ENCODE measurements at places on chromosomes 12 and 14. TPM values are rescaled to one million over a fixed set of nuclear protein-coding genes. Genes with fewer than 3 reads are reported as not detected.

The NELL2 gene
- 12.2 TPM for polyA plus RNA-seq

DNA sequence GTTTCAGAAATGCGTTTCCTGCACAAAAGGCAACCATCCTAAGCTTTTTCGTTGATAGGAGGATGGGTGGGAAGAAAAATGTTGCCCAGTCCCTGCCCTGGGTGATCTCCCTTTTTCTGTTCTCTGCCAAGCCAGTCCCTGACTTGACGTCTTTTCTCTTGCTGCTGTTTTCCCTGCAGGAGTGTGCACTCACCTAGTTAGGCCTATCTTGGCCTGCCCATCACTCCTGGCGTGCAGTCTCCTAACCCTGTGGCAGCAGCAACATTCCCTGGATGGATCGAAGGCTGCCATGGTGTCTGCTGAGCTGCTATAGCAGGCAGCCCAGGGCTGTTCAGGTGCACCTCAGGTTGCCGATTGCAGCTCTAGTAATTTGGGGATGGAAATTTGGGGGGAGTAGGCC, 1.2 kb downstream of the UNC119B start:
- DNase-seq: no peak

DNA sequence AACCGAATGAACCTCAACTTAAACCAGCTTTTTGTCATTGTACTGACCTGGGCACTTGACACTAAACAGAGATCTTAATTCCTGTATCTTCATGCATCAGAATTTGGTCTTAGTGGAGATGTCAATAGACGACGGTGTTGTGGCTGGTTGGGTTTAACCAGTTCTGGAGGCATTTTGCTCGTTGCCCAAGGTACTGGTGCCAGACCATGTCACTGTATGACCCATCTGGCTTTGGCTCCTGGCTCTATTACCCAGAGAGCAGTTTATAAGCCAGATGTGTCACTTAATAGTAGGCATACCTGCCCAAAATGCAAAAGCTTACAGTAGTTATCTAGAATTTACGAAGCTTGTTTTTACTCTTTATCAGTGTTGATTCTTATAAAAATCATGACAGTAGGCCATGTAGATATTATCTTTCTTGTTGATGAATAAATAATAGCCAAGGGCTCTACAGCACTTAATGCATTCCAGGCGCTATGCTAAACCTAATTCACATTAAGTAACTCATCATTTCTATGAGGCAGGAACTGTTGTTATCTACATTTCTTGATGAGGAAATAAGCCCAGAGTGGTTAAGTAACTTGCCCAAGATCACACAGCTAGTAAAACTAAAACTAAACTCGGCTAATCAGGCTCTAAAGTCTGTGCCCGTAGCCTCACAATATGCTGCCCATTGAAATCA, 179.7 kb upstream of the HIF1A start:
- DNase-seq: no peak

DNA sequence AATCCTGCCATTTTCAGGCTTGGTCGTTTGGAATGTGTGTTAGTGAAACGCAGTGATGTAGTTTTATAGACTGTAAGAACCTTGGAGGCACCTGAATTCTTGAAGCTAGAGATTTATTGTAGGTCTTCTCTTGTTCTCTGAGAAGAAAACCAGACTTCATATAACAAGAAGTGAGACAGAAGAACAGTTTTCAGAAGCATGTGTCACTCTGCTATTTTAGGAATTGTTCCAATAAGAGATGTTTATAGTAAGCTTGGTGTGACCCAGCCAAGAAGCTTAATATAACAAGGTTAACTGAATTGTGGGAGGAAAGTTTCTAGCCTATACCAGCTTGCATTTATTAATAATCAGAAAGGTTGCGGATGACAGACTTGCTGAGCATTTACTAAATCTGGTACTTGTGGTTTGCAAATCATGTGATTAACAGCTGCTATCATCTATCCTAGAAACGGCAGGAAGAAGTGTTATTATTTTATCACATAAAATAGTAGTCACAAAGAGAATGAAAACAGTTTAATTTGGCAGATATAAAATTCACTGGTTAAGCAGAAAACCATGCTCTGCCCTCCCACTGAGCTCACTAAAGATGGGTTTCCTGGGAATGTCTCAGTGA, 49.2 kb upstream of the BCAT1 start:
- DNase-seq: no peak

DNA sequence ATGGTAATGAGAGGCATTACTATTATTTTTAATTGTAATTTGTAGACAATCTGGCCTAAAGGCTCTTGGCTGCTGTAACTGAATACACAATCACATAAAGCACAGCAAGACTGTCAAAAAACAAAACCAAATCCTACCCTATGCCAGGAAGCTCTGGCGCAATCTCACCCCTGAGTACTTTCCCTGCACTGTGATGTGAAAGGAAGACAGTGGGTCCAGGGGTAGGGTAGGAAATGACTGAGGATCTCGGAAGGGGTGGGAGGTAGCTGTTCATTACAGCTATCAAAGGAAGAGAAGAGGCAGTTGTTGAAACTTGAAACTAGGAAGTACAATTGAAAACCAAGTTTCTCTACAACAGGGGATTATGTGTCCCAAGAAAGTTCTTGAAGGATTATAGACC, 202.8 kb downstream of the ANO2 start:
- DNase-seq: no peak

- no peak for DNase-seq
Observed at GRCh38 chr14:34175574-34175973, 224.7 kb upstream of the EGLN3 start.

DNA sequence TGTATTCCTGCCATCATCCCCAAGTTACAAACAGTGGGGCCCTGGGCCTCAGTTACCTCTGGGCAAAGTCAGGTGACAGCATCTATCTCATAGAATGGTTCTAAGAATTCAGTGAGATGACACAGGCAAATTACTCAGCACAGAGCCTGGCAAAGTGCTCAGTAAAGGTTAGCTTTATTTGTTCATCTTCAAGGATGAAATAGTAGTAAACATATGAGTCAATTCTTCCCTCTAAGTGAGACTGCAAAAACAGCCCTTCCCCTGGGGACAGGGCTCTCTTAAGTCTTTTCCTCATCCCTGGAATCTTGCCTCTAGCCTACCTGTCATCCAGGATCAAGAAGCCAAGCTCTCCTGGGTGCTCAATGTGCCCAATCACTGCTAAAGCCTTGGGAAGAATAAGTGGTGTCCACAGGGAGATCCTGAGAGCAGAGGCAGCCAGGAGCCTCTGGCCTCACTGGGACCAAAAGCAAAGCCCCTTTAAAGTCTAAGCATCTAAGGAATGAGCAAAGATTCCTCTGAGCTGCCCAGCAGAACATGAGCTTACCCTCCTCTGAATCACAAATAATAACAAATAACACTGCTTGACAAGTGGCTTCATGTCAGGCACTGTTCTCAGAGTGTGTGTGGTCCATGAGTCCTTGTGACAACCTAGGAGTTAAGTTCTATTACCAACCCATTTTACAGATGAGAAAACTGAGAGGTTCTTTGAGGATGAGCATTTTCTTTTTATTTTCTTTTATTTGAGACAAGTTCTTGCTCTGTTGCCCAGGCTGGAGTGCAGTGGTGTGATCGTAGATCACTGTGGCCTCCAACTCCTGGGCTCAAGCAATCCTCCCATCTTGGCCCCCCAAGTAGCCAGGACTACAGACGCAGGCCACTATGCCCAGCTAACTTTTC, 12.1 kb downstream of the NUAK1 start:
- DNase-seq: no peak

DNA sequence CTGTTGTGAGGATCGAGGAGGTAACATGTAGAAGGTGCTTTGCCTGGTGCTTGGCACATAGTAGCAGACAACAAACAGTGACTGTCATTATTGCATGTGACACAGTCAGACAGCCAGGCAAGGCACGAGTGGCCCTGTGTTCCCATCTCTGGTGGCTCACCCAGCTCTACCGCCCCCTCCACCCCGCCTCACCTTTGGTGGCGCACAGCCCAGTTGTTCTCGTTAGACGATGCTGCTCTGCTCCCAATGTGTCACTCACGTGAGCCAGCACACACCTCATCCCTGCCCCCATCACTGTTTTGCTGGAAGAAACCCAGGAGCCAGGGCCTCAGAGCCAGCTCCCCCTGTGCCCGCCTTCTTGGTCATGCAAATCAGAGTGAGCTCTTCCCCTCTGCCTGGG, 113.3 kb downstream of the CALM1 start:
- no peak for DNase-seq

GRCh38 chr12:6355491-6356373, 13.9 kb upstream of the TNFRSF1A start:
- DNase-seq: no peak
